ENCODE measurements at places on chromosomes 11 and 22.
A peak's percentile ranks its signal among the peaks of the same experiment; 100 is the strongest.

DNA sequence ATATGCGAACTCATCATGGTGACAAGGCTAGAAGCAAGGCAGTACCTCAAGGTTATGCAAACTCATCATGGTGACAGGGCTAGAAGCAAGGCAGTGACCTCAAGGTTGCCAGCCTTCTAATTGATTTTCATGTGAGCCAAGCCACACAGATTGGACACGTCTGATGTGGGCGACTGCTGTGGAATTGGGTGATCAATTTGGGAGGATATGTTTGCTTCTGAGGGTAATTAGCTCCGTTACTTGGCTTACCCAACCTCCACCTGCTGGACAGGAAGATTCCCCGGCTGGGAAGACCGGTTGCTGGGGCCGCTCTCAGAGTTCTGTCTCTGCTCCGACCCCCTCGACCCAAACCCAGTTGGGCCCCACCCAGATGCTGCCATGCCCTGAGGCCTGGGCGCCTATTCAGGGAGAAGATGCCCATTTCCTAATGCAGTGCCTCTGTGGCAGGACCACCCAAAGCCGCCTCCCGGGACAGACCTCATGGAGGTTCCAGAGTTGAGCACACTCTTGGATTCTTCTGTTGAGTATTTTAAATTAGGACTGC is 69.9 kb upstream of the SHANK2 start:
- no peak for DNase-seq

DNA sequence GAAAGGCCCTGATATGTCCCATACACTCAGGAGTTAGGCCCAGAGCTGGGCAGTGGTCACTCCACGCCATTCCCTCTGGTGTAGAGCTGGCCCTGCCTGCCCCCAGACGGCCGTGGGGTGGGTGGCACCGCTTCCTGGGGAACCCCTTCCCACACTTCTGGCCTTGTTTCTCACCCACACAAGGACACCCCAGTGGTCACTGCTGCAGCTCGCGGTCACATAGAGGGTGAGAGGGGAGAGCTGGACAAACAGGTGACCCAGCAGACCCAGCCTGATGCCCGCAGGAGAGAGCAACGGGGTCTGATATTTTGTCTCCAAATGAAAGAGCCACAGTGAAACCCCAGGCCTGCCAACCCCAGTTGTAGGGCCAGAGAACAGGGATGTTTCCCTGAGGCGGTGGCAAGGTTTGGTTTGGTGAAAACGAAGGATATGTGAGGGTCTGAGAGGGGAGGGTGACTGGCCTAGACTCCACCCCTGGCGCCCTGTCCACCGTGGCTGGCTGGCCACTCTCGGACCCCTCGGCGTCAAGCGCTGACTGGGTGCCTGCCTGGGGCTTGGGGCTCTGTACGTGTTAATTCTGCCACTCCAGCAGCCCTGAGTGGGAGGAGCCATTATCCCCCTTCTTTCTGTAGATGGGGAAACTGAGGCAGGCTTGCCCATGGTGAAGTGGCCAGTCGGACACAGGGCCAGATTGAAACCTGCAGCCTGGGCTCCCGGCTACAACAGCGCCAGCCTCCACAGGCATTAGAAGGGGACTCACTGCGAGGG is 71.0 kb upstream of the PPARA start:
- DNase-seq: no peak

- DNase-seq: no peak
Measured at GRCh38 chr11:120013325-120014250, 124.3 kb downstream of the TRIM29 start.

DNA sequence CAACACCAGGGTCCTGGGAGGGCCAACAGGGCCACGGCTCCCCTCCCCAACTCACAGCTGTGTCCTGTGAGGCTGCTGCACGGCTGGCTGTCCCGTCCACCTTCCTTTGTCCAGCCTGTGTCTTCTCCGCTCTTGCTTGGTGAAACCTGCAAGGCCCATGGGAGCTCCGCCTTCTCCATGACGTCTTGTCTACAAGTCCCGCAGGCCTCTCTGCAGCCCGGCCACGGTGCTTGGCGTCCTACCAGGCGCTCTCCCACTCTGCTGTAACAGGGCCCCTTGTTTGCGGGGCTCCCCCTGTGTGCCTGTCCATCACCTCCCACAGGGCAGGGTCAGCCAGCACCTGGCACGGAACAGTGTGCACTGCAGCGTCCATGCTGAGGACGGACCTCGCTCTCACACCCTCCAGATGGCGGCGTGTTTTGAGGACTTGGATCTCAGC is 866.8 kb downstream of the TBC1D22A start:
- DNase-seq: no peak

GRCh38 chr11:45646275-45646927 is 19.0 kb downstream of the CHST1 start:
- DNase-seq: no peak

GRCh38 chr11:132200353-132200936 is 830.0 kb downstream of the NTM start:
- no peak for DNase-seq

GRCh38 chr22:23225337-23225723 is 45.0 kb downstream of the BCR start:
- DNase-seq: no peak

DNA sequence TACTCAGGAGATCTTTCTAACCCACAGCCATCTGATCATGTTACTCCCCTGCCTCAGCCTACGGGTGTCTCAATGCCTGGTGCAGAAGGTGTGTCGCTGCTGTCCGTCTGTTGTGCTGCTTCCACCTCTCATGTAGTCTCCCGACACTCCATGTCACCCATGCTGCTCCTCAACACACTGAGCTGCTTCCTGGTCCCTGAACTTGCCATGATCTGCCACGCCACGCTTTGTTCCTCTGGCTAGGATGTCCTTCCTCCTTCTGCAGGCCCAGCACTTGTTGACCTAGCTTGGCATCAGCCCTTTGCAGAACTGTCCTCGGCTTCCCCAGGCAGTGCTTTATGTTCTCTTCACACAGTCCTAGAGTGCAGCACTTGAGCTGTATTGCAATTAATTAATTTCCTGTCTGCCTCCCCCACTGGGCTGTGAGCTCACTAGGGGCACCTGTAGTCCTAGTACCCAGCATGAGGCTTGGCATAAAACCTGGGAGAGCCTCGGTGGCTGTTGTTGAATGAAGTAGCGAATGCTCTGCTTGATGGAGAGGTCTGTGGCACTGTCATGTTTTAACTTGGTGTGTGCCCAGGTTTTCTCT is 9.5 kb downstream of the GTPBP1 start:
- no peak for DNase-seq

DNA sequence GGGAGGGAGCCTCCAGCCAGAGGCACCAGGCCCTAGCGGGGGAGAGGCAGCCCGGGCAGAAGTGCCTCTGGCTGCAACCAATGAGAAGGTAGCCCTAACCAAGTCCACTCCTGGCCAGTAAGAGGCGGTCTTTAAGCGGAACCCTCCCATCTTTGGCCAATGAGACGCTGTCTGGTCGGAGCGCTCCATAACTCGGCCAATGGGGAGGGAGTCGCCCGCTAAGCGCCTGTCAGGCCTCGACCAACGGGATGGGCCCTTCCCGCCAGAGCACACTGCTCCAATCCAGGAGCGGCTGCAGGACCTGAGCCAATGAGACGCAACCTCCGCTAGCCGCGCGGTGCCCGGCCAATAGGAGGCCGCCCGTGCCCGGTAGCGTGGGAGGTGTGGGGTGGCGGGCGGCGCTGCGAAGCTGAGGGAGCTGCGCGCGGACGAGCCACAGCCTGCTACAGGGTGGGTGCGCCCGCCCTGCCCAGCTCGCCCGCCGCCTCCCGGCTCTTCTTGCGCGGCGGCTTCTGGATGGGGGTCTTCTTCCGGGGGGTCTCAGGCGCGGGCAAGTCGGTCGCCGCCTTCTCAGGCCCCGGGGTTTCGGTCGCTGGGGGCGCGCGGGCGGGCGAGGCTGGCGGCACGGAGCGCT is 12.6 kb downstream of the SCARF2 start:
- no peak for DNase-seq

- DNase-seq: no peak
Measured at GRCh38 chr11:73859671-73860070, 17.0 kb downstream of the COA4 start.

- no peak for DNase-seq
Measured at GRCh38 chr11:131206671-131207070, 163.7 kb upstream of the NTM start.

- DNase-seq: peak; percentile 99
Measured at GRCh38 chr22:38755155-38755910, 465 bp downstream of the SUN2 start.

DNA sequence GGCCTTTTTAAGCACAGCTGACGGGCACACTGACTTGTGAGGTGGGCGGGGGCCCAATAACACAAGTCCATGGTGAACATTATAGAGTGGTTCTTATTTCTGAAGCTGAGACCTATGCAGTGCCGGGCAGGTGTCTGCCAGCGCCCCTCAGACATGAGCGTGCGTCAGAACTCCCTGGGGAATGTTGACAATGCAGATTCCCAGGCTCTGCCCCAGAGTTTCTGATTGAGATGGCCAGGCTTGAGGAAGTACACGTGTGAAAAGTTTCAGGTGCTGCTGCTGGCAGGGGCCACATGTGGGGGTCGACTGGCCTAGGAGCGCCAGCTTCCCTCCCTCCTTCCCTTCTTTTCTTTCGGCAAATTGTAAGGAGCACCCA is 46.2 kb downstream of the TPCN2 start:
- DNase-seq: no peak

GRCh38 chr11:65102142-65103095 is 6.4 kb downstream of the VPS51 start:
- DNase-seq: no peak

- no peak for DNase-seq
Measured at GRCh38 chr22:49887702-49888101, 30.5 kb downstream of the ALG12 start.

GRCh38 chr22:19691721-19692341 is 22.5 kb upstream of the SEPTIN5 start:
- no peak for DNase-seq

- no peak for DNase-seq
Measured at GRCh38 chr11:113956986-113957385, 17.9 kb upstream of the HTR3A start.

GRCh38 chr11:64687643-64688533 is 35.1 kb downstream of the NRXN2 start:
- no peak for DNase-seq

DNA sequence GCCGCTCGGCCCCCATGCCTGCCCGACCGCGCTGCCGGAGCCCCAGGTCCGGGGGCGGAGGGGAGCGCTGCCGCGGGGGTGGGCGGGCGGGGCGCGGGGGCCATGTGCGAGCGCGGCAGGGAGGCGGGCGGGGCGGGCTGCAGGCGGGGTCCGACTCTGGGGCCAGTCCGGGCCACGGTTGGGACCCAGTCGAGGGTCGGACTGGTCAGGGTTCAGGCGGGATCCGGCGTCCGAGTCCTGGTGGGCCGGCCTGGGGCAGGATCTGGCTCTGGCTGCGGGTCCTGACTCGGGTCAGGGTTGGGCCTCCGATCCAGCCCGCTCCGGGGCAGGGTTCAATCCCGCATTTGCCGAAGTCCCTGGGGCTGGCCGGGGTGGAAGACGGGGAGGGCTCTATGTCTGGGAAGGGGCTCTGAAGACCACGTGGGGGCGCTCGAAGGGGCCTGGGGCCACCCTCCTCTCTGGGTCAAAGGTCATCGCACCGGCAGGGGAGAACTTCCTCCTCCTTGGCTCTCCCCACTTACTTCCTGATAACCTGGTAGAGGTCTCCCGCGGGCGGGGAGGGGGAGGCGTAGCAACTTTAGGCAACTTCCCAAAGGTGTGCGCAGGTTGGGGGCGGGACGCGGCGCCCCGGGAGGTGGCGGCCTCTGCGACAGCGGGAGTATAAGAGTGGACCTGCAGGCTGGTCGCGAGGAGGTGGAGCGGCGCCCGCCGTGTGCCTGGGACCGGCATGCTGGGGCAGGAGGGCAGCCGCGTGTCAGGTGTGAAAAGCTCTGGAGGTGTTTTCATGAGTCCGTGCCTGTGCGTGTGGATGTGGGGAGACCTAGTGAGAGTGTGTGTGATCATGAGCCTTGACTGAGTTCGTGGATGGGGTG is 603 bp downstream of the ESRRA start:
- peak; percentile 88 for DNase-seq

DNA sequence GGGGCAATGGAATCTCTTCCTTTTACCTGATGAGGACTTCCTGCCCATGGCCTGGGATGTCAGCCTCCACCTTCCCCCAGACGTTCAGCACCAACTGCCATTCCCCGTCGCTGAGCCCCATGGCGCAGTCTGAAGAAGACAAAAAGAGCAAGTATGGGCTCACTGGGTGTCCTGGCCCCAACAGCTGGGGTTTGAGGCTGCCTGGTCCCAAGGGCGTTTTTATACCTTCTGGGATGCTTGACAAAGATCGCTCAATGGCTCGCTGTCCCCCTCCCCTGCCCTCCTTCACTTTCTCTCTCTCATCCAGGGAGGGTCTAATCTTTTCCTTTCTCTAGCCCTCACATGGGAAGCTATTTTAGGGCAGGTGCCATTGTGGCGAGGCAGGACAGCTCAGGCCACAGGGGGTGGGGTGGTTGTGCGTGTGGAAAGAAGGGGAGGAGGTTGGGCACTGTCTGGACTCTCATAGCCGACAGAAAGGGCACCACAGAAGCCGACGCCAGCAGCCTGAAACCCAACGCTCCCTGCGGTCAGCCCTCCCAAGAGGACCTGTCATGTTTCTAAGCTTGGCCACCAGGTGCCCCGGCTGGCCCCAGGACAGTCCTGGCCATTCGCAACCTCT is at the start of gene MB:
Gene MB (minus strand): TSS at position 193 of the 619 bp plus-strand sequence. CDS start 72 bp downstream, at position 121.
- peak; percentile 83 for DNase-seq

GRCh38 chr11:104653407-104653806 is 244.9 kb downstream of the CASP12 start:
- no peak for DNase-seq

- no peak for DNase-seq
Measured at GRCh38 chr11:120244476-120245365, 4.8 kb downstream of the POU2F3 start.

GRCh38 chr11:118998822-118999221 is 884 bp downstream of the CENATAC start:
- DNase-seq: no peak

DNA sequence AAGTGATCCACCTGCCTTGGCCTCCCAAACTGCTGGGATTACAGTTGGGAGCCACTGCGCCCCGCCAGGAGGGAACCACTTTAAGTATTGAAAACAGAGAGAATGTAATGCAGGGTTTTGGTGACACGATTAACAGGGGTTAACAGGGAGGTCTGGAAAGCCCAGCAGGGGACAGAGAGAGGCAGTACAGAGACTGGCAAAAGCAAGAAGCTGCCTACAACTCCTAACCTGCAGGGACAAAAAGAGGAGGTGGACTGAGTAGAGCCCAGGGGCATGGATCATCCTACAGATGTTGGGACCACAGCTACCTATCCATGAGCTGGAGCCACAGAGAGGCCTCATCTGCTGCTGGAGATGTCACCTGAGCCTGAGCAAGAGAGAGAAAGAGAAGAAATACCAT is 1.7 kb upstream of the SPINDOC start:
- no peak for DNase-seq

GRCh38 chr11:112584672-112585071 is 324.0 kb upstream of the PLET1 start:
- no peak for DNase-seq

GRCh38 chr11:134138376-134138775 is 69.5 kb downstream of the JAM3 start:
- no peak for DNase-seq

Data from Right ventricle myocardium inferior (tissue), 1 donor.